ENCODE measurements at places on chromosomes 12 and 14.

DNA sequence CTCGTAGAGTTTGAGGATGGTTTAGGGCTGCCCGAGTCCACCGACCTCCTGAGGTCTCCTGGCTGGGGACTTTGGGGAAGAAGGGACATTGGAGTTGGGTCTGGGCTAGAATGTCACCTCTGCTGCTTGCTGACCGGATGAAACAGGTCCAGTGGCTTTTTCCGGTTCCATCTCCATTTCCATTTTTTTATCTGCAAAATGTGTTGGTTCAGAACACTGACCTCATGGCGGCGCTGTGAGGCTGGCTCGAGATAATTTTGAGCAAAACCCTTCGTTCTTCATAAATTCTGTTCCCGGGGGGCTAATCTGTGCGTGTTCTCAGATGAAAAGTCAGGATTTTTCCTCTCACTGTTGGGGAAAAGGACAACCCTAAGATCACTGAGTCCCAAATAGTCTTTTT lies 11.7 kb upstream of the MYL2 start:
- no peak for DNase-seq

DNA sequence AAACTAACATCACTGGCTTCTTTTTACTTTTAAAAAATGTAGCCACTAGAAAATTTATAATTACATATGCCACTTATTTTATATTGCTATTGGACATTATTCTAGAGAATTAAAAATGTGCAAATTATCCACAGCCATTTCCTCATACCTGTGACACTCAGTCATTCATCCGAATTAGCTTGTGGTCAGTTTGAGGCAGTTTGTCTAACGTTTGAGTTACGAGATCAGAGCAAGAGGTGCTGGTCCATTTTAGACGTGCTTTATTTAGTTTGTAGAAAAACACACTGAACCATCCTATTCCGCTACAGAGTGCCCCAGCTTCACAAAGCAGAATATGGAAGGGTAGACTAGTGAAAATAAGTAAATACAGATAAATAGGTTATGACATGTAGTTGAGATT lies 513.0 kb downstream of the NRXN3 start:
- DNase-seq = no peak

GRCh38 chr12:57469296-57470164 lies 9.9 kb downstream of the GLI1 start:
- no peak for DNase-seq

GRCh38 chr14:97029800-97030199 lies 232.6 kb downstream of the VRK1 start:
- no peak for DNase-seq

DNA sequence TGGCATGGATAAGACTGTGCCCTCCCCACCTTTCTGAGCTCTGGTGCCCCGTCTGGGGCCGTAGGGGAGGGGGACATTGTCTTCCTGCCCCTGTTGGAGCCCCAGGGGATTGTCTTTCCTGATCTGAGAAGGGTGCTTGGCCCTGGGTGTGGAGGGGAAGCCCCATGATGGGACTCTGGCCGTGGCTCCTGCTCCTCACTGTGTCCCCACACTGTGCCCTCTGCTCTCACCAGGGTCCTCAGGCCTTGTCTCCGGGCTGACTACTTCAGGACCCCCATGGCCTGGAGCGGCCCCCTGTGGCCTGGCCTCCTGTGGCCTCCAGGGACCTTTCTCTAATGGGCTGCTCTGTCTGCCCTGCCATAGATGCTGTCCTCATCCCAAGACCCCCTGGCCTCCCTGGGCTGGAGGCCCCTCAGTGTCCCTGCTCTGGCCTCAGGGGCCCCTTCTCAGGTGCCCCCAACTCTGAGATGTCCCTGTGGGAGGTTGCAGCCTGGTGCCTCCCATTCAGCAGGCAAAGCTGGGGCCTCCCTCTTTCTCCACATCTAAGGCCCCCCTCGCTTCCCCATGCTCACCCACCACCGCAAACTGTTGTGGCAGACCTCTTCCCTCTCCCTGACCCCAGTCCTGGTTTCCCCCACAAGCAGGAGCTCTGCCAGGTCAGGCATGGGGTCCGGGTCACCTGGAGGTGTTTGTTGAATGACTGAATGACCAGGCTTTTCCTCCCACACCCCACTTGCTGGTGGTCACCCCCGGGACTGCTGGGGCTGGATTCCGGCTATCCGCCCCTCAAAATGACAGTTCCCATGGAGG lies 4.0 kb downstream of the KIF26A start:
- DNase-seq = no peak

DNA sequence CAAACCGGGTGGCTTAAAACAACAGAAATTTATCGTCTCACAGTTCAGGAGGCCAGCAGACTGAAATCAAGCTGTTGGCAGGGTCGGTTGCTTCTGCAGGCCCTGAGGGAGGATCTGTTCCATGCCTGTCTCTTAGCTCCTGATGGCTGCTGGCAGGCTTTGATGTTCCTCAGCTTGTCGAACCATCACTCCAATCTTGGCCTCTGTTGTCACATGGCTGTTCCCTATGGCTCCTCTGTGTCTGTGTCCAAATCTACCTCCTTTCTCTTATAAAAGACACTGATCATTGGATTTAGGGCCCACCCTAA lies 14.0 kb downstream of the NFATC4 start:
- DNase-seq = no peak

DNA sequence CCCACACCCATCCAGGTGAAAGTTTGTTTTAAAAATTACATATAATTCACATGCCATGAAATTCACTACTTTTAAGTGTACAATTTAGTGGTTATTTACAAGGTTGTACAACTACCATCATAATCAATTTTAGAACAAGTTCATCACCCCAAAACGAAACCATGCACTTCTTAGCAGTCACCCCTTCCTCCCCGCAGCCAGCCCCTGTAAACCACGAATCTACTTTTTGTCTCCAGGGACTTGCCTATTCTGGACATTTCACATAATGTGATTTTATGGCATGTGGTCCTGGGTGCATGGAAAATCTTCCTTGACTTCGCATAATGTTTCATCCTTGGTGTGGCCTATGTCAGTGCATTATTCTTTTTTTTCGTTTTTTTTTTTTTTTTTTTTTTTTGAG lies 19.2 kb upstream of the TRAF3 start:
- no peak for DNase-seq

DNA sequence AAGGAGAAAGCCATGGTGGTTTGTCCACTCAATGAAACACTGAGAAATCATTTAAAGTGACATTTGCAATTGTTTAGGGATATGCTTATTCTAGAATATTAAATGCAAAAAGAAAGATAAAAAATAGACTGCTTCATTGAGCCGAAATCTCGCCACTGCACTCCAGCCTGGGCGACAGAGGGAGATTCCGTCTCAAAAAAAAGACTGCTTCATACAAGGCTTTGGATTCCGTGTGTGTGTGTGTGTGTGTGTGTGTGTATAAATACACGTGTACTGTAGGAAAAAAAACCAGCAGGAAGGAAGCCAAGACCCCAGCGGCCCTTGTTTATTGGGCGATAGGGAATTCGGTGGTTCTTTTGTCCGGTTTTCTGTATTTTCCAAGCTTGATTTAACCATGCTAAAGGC lies 3.2 kb upstream of the ZNF839 start:
- no peak for DNase-seq

DNA sequence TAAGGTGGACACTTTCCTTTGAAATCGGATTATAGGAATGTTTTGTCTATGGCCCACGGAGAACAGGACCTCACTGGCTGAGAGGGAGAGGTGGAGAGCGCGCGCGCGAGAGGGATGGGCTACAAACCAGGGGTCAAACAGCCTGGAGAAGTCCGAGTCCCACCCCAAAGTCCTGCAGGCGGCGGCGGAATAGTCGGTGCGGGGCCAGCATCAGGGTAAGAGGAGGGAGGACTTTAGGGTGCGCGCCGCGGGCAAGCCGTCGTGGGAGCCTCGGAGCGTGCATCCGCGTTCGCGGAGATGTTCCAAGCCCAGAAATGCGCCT lies 3.3 kb upstream of the HOXC8 start:
- no peak for DNase-seq

- DNase-seq = no peak
These were observed 17.8 kb downstream of the RASSF8 start for GRCh38 chr12:25976289-25976688.

DNA sequence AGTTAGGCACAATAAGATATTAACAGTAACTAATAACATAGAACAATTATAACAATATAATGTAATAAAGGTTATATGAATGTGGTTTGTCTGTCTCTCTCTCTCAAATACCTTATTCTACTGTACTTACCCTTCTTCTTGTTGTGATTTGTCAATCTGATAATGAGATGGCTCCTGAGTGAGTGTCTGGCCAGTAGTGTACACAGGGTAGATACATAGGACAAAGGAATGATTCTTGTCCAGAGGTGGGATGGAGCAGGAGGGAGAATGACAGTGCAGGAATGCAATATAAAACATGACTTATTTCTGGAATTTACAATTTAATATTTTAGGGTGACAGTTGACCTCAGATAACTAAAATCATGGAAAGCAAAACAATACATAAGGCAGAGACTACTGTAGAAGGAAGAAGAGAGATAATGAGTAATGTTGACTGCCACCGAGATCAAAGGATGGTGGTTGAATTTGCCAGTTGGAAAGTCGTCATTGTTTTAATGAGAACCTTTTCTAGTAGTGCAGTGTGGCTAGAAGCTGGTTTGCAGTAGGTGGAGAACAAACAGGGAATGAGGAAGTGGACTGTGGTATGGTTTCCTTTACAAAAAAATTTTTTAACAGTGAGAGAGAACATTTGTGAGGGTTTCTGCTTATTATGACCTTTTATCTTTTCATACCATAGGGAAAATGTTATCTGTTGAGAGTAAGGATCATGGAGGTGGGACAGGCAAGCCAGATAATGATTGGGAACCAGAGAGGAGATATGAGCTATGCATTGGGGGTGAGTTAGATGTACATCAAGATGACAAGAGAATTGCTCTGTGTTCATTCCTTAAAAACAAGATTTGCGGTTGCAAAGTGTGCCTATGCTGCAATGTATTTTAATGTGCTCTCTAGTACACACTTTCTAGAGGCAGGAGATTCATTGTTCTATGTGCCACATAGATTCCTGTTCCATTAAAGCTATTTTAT lies 458.3 kb downstream of the BTG1 start:
- DNase-seq = peak; percentile 5

GRCh38 chr14:98345161-98345560 lies 926.8 kb downstream of the BCL11B start:
- DNase-seq = no peak

DNA sequence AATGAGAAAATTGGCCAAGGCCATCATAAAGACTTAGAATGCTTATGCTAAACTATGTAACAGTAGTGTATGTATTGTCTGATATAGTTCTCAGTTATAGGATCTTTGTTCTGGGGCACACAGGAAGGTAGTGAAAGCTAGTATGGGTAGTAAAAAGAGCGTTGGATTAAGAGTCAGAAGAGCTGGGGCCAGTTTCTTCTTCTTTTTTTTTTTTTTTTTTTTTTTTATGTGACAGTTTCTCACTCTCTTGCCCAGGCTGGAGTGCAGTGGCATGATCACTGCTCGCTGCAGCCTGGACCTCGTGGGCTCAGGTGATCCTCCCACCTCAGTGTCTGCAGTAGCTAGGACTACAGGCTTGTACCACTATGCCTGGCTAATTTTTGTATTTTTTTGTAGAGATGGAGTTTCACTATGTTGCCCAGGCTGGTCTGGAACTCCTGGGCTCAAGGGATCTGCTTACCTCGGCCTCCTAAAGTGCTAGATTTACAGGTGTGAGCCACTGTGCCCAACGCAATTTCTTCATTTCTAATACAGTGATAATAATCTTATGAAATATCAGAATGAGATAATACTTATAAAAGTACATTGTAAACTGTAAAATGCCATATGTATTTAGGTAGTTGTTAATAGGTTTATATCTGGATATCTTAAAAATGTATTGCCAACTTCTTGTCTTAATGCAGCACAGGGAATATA lies 7.4 kb downstream of the MDM2 start:
- DNase-seq = no peak

DNA sequence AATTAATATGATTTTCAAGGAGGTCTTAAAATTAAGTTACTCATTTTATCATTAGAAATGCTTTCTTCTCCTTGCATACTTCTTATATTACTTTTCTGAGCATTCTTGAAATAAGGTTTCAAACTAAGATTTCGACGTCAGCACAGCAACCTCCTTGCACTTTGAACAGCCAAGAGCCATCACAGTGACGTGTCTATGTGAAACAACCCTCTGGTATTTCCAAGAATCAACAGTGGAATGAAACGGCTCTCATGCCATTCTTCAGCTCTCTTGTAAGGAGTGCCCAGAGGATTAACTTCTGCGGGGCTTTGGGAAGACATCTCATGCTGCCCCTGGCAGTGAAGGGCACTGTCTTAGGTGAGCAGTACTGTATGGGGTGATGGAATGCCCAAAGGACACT lies 109.2 kb downstream of the EFCAB11 start:
- DNase-seq = no peak

DNA sequence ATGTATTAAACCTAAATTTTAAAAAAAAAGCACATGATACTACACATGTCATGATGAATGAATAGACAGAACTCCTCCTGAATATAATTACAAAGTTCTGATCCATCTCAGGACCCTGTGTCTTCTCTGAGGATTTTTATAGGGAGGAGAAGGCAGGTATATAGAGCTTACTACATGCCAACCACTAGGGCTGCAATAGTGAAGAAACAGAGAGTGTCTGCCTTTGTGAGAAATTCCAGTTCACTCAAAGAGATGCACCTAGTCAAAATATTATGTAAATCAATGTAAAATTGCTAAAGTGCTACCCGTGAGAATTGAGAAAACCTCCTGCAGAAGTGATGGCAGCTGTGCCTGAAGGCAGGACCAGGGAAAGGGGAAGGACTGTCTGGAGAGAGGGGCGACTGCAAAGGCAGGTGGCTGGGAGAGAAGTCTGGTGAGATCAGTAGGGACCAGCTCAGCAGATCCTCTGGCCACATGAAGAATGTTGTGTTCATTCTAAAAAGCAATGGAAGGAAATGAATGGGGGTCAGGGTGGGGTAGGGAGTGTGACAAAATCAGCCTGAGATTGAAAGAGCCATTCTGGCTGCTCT lies 15.1 kb downstream of the ABHD4 start:
- DNase-seq = no peak

GRCh38 chr14:46147024-46147423 lies 504.6 kb downstream of the RPL10L start:
- DNase-seq = no peak

GRCh38 chr14:81272317-81272716 lies 51.6 kb upstream of the GTF2A1 start:
- no peak for DNase-seq

DNA sequence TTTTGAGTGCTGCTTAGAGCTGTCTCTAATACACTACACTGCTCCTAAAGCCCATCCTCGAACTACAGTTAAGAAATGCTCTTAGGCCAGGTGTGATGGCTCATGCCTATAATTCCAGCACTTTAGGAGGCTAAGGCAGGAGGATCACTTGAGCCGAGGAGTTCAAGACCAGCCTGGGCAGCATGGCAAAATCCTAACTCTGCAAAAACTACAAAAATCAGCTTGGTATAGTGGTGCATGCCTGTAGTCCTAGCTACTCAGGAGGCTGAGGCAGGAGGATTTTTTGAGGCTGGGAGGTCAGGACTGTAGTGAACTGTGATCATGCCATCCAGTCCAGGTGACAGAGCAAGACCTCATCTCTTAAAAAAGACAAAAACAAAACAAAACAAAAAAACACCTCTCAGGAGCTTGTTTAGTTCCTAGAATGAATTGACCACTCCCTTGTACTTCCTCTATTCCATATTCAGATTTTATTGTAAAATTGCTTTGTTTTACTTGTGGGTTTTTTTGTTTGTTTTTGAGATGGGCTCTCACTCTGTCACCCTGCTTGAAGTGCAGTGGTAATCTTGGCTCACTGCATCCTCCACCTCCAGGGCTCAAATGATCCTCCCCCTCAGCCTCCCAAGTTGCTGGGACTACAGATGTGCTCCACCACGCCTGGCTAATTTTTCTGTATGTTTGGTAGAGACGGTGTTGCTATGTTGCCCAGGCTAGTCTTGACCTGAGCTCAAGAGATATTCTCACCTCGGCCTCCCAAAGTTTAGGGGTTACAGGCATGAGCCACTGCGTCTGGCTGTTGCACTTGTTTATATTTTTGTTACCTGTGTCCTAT lies 13.6 kb downstream of the MDM2 start:
- no peak for DNase-seq
